Hippocampal formation (tissue), 2 donors: ENCODE measurements at places on chromosomes 3 and 15.

DNA sequence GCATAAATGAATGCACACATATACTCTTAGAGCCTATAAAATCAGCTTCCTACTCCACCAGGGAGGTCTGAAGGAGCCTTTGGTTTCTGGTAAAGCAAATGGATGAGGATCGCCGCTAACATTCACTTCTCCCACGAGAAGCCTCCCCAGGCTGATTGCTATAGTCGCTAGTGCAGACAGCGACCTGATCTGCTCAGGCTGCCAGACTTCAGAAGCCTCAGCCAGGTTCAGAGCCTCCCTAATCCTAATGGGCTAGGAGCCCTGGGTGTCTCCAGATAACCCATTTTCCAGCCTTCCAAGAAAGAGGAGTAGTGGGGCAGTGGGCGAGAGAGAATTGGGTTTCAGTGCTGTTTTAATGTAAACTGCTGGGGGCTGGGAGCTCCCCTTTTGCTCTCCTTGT lies 35.4 kb downstream of the TPM1 start:
- DNase-seq, result no peak

- DNase-seq, result no peak
These were observed 101.7 kb downstream of the P3H2 start for GRCh38 chr3:190019006-190019405.

DNA sequence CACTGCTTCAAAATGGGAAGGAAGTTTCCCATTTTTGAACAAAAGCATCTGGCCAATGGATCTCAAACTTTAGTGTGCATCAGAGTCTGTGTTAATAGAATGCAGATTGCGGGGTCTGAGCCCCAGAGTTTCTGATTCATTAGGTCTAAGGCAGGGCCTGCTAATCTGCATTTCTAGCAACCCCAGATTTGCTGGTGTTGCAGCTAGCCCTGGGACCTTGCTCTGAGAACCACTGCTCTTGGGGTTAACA lies 30.7 kb upstream of the USP3 start:
- no peak for DNase-seq

DNA sequence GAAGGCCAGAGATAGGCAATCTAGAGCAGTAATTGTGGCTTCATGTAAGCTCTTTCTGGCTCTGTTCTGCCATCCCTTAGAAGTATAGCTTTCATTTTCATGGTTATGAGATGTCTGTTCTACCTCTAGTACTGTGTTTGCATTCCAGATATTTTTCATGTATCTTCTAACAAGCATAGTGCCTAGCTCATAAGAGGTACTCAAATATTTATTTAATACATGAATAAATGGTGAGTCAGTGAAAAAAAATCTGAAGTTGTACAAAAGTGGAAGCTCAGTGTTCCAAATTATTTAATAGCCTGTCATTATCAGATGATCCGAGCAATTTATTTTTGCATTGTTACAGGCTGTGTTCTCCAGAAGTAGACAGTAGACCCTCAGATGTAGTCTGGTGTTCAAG lies 64.3 kb downstream of the OXSM start:
- DNase-seq, result no peak

DNA sequence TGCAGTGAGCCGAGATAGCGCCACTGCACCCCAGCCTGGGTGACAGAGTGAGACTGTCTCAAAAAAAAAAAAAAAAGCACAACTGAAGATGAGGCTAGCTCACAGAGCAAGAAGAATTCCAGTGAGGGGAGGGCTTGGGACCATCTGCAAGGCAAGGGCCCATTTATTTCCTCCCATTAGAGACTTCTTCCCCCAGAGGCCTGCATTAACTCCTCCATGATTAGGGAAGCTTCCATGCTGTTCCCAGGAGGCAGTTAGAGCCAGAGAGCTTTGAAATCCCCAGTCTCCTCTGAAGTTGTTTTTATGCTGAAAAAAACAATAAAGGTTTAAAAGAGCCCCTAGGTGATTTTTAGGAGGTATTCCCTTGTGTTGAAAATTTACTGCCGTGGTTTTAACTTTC lies 54.3 kb upstream of the ADCY5 start:
- no peak for DNase-seq

DNA sequence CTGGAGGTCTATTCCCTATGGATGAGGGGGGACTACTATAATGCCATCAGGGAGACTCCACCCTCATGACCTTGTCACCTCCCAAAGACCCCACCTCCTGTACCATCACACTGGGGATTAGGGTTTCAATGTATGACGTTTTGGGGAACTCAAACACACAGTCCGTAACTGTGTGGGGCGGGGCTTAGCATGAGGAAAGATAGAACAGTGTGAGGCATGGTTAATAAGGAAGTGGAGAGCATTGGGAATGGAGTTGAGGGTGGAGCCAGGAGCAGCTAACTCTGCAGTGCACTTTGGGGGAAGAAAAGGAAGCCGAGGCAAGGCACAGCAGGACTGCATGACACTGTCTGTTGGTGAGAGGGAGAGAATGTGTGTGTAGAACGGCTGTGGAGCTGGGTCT lies 90.9 kb upstream of the AGBL1 start:
- DNase-seq, result no peak

GRCh38 chr15:43105077-43105736 lies 631 bp downstream of the UBR1 start:
- peak; percentile 3 for DNase-seq

- DNase-seq, result no peak
These were observed 152.5 kb upstream of the PEX5L start for GRCh38 chr3:180189310-180189648.

GRCh38 chr3:73743551-73743950 lies 118.8 kb upstream of the PDZRN3 start:
- no peak for DNase-seq
